ENCODE measurements at places on chromosomes 5 and 9.
A peak's percentile ranks its signal among the peaks of the same experiment; 100 is the strongest.

- no peak for DNase-seq
Measured at GRCh38 chr9:36316611-36317317, 58.5 kb upstream of the GNE start.

GRCh38 chr5:169978714-169979113 lies 1.6 kb downstream of the INSYN2B start:
- peak; percentile 54 for DNase-seq

DNA sequence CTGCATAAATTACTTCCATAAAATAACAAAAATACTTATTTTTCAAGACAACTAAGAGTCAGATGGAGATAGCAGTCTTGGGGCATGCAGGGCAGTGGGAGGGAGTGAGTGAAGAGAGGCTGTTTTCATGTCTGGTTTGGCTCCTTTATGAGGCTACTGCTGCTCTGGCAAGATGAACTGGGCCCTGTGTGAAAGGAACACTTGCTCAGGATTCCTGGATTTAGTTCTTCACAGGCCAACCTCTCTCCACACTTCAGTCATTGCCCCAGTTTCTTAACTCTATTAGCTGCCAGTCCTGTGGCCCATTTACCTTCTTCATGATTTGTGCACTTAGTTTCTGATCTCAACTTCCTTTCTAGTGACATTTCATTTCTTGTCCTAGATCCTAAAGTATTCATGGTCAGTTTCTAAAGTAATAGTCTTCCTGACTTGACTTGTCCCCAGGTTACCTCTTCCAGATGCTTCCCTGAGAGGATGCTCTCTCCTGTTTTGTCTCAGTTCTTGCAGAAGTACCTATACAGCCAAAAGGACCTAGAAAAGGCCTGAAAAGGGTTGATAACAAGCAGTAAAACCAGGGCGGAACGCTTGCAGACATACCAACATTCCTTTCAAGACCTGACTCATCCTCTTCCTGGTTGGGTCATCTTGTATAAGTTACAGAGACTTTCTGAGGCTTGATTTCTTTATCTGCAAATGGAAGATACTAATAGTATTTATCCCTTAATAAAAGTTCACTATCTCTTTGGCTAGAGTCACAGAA lies 77.0 kb upstream of the ZFAND5 start:
- peak; percentile 91 for DNase-seq

DNA sequence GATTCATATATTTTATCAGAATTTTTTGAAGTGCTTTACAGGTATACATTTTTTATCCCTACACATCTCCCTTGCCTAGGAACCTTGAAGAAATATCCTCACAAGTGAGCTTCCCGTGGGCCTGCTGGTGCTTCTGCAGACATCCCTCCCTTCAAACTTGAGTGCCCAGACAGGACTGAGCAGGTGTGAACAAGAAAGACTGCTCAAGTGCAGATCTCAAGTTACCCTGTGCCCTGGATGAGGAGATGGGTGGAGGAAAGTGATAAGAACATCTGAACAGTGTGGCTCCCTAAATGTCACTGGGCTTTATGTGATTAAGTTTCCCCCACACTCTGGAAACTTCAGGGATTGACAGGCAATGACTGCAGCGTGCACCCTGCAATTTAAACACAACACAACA lies 209.8 kb downstream of the TLE1 start:
- no peak for DNase-seq

- no peak for DNase-seq
Measured at GRCh38 chr9:10007356-10007755, 605.4 kb downstream of the PTPRD start.

DNA sequence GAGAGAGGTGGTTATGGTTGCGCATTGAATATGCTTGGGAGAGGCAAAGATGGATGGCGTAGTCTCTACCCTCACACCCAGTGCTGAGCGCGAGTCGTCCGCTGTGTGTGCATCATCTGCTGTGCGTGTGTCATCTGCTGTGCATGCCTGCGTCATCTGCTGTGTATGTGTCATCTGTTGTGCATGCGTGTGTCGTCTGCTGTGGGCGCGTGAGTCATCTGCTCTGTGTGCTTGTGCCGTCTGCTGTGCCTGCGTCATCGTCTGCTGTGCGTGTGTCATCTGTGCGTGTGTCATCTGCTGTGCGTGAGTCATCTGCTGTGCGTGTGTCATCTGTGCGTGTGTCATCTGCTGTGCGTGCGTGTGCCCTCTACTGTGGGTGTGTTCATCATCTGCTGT lies 68.0 kb upstream of the IRX4 start:
- DNase-seq = no peak

DNA sequence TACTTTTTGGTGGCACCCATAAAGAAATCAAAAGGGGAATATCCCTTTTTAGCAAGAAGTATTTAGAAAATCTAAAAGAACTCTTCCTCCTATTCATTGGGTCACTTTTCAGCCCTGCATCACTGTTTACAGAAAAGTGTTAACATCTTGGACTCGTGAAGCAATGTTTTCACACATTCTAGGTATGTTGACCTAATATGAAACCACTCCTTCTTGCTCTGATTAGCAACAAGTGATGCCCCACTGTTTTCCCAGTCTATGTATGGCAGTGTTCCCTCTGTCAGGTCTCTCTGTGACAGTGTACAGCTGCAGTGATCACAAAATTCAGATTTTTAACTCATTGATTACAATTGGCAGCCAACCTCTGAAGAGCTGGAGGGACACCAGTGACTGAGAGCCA lies 148.2 kb upstream of the SLC12A2 start:
- DNase-seq = no peak

DNA sequence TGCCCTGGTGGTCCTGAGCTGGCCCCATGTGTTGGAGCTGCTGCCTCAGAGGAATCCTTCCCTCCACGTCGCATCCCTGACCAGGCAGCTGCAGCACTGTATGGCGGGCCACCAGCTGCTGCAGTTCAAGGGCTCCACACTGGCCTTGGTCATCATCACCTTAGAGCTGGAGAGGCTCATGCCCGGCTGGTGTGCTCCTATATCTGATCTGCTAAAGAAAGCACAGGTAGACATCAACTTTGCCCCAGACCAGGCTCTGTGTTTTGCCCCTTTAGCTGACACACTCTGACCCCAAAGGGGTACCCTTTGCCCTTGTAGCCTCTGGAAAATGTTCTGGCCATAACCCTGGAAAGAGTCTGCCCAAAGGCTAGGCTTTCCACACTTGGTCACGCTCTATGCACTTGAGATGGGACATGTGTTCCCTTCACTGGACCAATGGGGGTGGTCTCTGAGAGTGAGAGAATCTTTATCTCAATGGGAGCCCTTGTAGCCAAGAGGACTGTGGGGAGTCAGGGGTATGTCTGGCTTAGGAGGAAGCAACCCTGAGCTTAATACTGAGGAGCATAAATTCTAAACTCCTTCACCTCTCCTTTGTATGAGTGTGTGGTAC lies 4.8 kb downstream of the CCNI2 start:
- no peak for DNase-seq

- DNase-seq = peak; percentile 92
Measured at GRCh38 chr5:143235423-143235822, 168.1 kb downstream of the NR3C1 start.

GRCh38 chr5:155906046-155906445 lies 420.9 kb upstream of the SGCD start:
- DNase-seq = no peak

DNA sequence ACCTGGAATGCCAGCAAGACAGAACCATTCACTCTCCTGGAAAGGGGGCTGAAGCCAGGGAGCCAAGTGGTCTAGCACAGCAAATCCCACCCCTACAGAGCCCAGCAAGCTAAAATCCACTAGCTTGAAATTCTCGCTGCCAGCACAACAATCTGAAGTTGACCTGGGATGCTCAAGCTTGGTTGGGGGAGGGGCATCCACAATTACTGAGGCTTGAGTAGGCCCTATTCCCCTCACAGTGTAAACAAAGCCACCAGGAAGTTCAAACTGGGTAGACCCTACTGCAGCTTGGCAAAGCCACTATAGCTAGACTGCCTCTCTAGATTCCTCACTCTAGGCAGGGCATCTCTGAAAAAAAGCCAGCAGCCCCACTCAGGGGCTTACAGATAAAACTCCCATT lies 17.3 kb downstream of the RIGI start:
- no peak for DNase-seq
